ENCODE measurements at places on chromosomes 7 and 10.
A peak's percentile ranks its signal among the peaks of the same experiment; 100 is the strongest.

GRCh38 chr10:93757801-93758507, at the start of gene LGI1:
Gene LGI1, plus strand, starts transcription at chr10:93757936. Its CDS starts 209 bp downstream, at chr10:93758145.
- DNase-seq: no peak

GRCh38 chr10:118720685-118721538, 33.9 kb downstream of the CACUL1 start:
- peak; percentile 71 for DNase-seq

DNA sequence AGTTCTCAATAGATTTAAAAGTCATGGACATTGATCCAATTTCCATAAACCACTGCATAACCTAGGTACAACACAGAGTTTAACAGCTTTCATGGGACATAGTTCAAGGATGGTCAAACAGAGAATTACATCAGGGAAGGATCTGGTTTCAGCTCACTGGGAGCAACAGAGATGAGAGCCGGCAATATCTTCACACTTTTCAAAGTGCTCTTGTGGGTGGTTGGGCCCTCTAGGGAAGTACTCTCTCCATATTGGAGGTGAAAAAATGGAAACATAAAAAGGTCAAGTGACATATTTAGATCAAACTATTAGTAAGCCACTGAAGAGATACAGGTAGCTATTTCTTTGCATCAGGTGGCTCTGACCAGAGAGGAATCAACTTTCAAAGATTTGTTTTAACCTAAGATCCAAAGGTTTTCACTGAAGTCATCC, 61.8 kb upstream of the LRRN3 start:
- no peak for DNase-seq

DNA sequence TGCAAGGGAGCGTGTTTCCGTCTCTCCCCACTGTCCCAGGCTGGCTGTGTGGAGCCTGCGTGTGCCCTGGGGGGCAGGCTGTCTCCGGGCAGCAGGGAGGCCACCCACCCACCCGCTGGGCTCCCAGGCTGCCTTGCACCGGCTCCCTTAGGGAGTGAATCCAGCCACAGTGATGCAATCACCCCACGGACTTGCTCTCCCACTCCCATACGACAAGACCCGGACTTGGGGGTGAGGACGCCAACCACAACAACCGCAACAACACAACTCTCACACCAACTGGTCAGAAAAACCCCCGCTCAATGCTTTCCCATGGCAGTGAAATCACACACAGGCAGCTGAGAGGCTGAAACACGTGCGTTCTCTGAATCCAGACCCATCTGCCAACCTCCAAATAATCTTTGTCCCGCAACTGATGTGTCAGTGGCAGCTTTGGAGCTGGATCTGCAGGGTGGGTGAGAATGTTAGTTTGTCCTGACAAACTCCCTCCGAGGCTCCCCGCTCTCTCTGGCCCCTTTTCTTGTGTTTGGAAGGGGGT, 62.7 kb upstream of the DDC start:
- no peak for DNase-seq

GRCh38 chr10:19518632-19519031, 297.6 kb upstream of the PLXDC2 start:
- no peak for DNase-seq

Measured in lung (tissue), 17 donors.